H1 (cell line): ENCODE measurements at places on chromosomes 7 and 10.

DNA sequence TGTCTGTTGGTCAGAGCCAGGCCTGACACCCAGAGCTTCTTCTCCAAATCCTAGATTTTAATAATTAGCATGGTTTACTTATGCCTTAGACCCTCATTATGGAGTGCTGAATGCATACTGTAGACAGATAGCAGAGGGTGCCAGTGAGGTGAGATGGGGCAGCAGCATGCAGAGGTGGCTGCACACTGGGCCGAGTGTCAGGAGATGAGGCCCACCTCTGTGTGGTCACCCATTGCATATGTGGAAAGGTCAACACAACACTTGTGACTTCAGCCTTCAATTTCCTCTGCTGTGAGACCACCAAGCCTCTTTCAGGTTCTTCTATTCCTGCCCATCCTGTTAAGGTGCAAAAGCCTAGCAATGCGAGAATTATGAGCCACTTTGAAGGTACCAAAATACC, 39.7 kb upstream of the NMT2 start:
- DNase-seq, result no peak

DNA sequence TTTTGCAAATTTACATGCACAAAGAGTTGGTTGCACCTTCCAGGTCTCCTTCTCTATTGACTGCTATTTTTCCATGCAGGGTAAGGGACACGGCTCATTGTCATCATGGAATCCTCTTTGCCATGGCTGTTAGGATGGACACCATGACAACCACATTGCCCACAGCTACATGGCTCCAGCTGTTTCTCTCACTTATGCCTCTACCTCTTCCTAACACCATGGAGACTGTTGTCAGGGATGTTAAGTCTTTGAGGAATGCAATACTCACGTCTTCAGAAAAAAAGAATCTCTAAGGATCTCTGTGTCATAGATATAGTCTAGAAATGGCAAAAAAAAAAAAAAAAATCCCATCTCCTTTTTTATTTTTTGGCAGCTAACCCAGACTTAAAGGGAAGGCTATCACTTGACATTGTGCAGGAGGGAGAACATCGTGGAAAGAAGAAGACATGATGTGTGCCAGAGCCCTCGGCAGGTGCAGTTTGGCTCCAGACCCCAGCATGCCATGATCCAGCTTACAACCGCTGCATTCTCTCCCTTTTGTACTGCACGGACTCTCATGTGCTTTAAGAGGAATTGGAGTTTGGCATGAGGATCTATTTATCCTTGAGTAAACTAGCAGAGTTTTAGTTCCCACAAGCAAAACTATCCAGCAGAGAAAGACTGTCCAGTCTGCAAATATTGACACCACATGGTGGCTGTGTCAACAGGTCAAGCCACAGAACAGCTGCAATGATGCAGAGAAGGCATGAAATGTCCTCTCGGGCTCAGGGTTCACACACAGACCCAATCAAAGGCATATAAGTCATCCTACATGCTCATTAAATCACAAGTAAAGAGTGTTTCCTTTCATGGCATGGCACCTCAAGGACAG, 70.8 kb downstream of the FRMD4A start:
- no peak for DNase-seq

GRCh38 chr7:148410905-148411304, 179.7 kb upstream of the C7orf33 start:
- DNase-seq, result no peak

DNA sequence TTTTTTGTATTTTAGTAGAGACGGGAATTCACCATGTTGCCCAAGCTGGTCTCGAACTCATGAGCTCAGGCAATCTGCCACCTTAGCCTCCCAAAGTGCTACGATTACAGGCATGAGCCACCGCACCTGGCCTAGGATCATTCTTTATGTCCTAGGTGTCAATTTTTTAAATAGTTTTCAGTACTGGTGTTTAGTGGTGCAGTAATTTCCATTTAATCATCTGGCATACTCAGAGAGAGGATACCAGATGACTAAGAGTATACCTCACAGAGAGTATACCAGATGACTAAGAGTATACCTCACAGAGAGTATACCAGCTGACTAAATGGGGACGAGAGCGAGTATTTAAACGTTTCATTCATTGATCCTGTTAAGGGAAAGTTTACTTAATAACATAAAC, 37.3 kb upstream of the TMEM248 start:
- no peak for DNase-seq

- DNase-seq, result no peak
Observed at GRCh38 chr10:88006261-88006660, 142.8 kb downstream of the PTEN start.

DNA sequence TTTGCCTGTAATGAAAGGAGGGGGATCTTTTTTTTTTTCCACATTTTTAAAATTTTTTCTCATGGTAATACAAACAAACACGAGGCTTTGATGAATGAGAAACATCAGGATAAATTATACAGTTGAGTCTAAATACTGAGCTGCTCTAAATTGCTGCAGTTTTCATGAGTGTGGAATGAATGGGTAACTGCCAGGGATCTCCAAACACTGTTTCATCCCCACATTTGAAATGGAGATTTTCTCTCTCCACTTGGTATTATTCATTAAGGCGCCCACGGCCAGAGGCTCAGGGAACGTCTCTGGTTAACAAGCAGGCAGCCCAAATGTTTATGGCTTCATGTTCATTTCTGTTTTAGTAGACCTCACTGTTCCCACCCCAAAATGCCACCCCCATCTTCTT, 717.1 kb downstream of the GRID1 start:
- DNase-seq, result no peak

GRCh38 chr7:33449847-33450246, 320.5 kb downstream of the BBS9 start:
- DNase-seq, result no peak

DNA sequence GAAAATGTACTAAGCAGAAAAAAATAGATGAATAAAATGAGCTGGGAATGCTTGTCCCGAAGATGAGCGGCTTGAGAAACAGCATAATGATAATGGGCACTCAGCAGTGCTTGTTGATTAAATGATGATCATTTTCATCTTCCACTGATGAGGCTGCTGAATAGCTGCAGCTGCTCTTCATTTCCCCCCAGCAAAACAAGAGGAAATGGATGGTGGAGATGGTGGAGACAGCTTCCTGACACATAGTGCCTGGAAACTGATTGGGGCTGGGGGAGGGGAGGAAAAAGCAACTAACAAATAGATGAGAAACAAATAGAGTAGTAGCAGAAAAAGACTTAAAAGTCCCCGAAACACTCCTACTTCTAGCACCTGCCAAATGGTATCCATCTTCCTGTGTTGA, 41.4 kb downstream of the MRC1 start:
- no peak for DNase-seq

GRCh38 chr7:121519548-121520521, 123.7 kb upstream of the FAM3C start:
- DNase-seq, result no peak

DNA sequence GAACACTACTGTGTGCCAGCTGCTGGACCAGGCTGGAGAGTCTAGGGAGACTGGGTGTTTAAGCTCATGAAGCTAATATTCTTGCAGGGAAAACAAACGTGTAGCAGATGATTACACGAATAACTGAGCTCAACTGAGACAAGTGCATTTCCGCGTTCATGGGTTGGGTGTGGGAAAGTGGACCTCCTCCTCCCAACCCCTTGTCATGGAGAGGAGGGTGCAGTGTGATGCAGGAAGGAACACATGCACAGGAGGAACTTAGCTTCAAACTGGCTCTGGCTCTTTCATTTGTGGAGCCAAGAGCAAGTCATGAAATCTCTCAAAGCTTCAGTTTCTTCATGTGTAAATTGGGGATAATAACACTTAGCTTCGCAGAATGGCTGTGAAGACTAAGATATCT, 204.3 kb downstream of the ARHGAP12 start:
- DNase-seq, result no peak

DNA sequence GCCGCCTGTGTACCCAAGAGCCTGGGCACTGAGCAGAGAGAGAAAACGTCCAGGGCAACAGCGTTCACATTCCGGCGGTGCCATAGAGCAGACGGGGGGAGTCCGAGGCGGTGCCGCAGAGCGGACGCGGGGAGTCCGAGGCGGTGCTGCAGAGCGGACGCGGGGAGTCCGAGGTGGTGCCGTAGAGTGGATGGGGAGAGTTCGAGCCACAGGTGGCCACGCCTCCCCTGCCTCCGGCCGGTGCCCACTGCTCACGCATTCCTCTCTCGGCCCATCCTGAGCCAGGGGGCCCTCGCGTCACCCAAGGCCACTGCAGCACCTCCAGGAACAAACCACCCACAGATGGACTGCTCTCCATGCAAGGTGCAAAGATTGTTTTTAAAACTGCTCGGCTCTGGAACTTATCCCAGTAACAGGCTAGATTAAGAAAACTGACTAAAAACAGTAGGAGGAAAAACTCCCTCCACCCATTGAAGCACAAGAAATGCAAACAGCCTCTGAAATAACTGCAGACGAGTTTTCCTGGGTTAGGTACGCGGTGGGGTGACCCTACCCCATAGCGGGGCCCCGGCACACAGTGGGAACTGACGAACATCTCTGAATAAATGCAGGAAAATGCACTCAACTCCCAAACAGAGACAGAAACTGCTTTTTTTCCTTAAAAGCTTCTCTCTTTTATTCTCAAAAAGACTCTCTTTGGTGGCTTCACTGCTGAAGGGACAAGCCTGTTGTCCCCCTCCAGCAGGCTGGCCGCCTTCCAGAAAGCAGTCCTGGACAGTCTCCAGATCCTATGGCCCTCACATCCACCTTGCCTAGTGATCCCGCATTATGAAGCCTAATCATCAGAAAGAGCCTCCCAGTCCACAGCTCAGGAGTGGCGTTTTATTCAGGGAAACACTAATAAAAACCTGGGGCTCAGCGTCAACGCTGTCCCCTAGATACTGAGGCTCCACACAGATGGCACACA, 55.9 kb downstream of the DIP2C start:
- DNase-seq, result no peak

- peak; percentile 54 for DNase-seq
Observed at GRCh38 chr7:28536259-28536658, 123.9 kb downstream of the CREB5 start.

DNA sequence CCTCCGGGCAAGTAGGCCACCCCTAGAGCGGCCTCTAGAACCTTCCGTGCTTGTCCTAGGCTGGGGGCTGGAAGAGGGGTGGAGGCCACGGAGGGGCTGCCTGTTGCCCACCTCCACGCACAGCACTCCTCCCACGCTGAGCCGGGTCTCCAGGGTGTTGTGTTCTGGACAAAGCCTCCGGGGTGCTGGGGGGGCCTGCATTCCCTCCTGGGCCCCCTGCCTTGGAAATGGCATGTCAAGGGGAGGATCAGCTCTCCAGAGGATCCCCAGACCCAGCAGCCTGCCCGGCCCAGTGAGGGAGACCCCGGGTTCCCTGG, 8.1 kb upstream of the TTYH3 start:
- no peak for DNase-seq

DNA sequence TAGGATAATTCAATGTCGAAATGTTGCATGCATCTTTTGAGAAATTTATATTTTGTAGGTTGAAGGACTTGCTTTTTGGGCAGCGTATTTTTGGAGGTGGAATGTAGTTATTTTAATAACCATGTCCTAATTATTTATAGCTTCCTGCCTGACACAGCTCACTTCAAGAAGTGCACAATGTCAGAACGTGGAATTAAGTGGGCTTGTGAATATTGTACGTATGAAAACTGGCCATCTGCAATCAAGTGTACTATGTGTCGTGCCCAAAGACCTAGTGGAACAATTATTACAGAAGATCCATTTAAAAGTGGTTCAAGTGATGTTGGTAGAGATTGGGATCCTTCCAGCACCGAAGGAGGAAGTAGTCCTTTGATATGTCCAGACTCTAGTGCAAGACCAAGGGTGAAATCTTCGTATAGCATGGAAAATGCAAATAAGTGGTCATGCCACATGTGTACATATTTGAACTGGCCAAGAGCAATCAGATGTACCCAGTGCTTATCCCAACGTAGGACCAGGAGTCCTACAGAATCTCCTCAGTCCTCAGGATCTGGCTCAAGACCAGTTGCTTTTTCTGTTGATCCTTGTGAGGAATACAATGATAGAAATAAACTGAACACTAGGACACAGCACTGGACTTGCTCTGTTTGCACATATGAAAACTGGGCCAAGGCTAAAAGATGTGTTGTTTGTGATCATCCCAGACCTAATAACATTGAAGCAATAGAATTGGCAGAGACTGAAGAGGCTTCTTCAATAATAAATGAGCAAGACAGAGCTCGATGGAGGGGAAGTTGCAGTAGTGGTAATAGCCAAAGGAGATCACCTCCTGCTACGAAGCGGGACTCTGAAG, 620 bp downstream of the ZRANB1 start:
- no peak for DNase-seq

GRCh38 chr7:83866582-83866981, 217.6 kb upstream of the SEMA3E start:
- no peak for DNase-seq

DNA sequence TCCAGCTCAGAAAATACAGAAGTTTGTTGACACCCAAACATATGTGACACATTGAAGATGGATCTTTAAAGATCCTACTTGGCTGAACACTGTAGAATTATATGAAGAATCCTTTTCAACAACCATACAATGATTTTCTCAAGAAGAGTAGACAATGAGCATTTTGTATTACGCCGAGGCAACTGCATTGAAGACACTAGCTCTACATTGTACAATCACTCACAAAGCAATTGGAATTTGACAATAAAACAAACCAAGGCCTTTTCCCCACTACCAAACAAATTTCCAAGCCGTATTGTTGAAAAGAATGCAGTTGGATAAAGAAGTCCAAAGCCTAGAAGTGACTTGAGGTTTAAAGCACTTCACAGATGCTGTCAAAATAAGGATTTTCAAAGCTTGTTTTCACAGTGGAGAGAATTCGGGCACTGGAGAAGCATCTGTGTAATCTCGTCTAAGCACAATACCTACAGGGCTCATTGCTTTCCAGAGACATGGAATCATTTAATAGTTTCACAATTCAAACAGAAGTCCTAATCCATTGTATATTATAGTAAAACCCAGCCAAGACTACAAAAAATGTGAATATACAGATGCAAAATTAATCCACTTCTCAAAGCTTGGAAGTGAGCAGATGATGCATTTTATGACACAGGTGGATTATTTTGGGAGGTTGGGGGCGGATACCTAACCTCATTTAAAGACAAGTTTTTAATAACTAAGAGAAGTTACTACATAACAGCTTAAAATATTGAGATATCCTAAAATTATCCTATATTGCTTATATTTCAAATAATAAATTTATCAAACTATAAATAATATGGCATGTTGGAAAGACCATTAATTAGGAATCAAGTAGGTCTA, 78.6 kb downstream of the SORCS1 start:
- DNase-seq, result no peak

DNA sequence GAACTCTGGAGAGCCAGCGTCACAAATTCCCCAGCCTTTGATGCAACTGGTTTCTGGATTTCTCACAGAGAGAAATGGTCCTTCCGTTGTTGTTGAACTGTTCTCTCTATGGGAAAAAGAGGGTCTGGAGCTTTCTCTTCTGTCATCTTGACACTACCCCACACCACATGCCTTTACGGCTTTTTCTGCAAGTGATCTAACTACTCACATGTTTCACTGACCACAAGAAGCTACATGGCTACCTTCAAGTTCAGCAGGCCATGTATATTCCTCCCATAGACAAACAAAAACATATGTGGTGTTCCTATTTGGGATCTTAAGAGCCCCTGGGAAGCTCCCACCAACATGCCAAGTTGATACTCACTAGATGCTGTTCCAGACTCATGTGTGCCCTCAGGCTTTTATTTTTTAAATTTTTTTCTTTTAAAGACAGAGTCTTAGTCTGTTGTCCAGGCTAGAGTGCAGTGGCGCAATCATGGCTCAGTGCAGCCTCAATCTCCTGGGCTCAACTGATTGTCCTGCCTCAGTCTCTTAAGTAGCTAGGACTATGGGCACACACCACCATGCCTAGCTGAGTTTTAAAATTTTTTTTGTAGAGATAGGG, 72.0 kb downstream of the RNF216 start:
- DNase-seq, result no peak

GRCh38 chr10:99851825-99852224, 69.4 kb downstream of the ABCC2 start:
- DNase-seq, result no peak
